Lung (tissue), 17 donors: ENCODE measurements at places on chromosomes 1 and 21. TPM values are rescaled to one million over a fixed set of nuclear protein-coding genes. Genes with fewer than 3 reads are reported as not detected.

FMO5 gene
- polyA plus RNA-seq, result 20.0 TPM

CHI3L1 gene
- 169 TPM for polyA plus RNA-seq

DNA sequence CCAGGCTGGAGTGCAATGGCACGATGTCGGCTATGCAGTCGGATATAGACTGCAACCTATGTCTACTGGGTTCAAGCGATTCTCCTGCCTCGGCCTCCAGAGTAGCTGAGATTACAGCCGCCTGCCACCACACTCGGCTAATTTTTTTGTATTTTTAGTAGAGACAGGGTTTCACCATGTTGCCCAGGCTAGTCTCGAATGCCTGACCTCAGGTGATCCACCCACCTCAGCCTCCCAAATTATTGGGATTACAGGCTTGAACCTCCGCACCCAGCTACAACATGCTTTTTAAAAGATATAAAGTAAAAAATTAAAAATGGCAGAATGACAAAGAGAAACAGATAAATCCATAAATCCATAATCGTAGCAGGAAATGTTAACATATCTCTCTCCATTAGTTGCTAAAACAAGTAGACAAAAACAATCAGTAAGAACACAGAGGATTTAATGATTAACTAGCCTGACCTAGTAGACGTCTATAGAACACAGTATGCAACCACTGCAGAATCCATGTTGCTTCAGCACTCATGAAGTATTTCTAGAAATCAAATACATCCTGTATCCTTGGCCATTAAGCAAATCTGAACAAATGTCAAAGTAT, 59.9 kb upstream of the SPOCD1 start:
- DNase-seq, result no peak

DNA sequence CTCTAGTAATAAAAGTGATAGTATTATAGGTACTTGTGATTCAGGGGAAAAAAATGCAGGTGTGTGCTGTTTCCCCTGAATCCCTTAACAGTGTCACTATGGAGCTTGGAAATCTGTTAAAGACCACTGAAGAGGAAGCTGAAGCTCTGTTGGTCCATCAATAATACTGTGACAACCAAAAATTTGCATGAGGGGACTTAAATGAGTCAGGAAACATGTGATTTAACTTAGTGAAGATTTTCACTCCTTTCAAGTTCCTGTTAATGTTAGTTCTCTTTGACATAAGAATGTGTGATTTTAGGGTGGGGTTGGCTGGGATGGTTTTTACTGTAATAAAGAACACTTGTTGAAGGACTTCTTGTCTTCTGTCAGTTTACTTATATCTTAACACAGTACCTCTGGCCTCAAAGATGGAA, 32.0 kb downstream of the VANGL2 start:
- no peak for DNase-seq

DNA sequence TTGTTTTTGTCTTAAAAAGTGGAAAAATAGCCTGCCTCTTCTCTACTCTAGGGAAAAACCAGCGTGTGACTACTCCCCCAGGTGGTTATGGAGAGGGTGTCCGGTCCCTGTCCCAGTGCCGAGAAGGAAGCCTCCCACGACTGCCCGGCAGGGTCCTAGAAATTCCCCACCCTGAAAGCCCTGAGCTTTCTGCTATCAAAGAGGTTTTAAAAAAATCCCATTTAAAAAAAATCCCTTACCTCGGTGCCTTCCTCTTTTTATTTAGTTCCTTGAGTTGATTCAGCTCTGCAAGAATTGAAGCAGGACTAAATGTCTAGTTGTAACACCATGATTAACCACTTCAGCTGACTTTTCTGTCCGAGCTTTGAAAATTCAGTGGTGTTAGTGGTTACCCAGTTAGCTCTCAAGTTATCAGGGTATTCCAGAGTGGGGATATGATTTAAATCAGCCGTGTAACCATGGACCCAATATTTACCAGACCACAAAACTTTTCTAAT, 35.0 kb upstream of the TDRD10 start:
- DNase-seq, result no peak

GRCh38 chr1:167627615-167627864, 2.5 kb upstream of the RCSD1 start:
- DNase-seq, result no peak

FAM167B gene
- polyA plus RNA-seq, result 30.5 TPM

DNA sequence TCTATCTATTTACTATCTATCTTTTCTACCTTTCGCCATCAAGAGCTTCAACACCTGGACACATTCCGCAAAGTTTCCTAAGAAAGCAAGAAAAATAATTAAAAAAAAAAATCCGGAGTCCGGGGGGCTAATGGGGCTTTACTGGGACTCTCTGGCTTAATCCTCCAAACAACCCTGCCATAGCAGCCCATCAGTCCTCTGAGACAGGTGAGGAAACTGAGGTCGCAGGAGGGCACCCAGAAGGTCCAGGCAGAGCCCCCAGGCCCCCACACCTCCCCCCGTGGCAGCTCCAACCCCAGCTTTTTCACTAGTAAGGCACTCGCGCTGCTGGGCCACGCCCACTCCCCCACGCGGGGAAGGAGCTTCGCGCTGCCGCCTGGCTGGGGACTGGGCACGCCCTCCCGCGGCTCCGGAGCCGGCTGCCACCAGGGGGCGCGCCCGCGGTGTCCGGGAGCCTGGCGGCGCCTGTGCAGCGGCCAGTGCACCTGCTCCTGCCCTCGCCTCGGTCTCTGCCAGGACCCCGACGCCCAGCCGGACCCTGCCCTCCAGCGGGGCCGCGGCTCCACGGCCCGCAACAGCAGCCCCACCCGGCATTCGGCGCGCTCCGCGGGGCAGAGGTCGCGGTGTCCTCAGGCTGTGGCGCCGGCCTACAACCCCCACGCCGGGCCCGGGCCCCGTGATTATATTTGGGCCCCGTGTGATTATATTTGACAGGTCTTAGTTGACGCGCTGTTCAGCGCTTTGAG, 54.1 kb upstream of the SAMD11 start:
- DNase-seq, result peak; percentile 75

IFI6 gene
- polyA plus RNA-seq, result 110 TPM

SELL gene
- 3.6 TPM for polyA plus RNA-seq

- no peak for DNase-seq
These were observed 48.0 kb downstream of the MAN1C1 start for GRCh38 chr1:25664357-25665199.

GRCh38 chr1:7378346-7379130, 392.6 kb upstream of the VAMP3 start:
- DNase-seq, result no peak

- DNase-seq, result no peak
These were observed 30.8 kb downstream of the DDR2 start for GRCh38 chr1:162663086-162663485.

CFHR5 gene
- polyA plus RNA-seq, result not detected

- DNase-seq, result no peak
These were observed 48.8 kb downstream of the ATP5PO start for GRCh38 chr21:33866826-33867225.

GRCh38 chr21:20883408-20883800, 114.8 kb upstream of the NCAM2 start:
- DNase-seq, result no peak

GRCh38 chr1:10727751-10728232, 68.7 kb downstream of the CASZ1 start:
- no peak for DNase-seq

- peak; percentile 97 for DNase-seq
These were observed 68.5 kb downstream of the DYRK1A start for GRCh38 chr21:37435120-37435519.

- no peak for DNase-seq
These were observed 233.9 kb downstream of the DENND1B start for GRCh38 chr1:197541411-197541810.

- peak; percentile 37 for DNase-seq
These were observed 122.2 kb upstream of the VAMP3 start for GRCh38 chr1:7648761-7649384.

HORMAD1 gene
- polyA plus RNA-seq, result 0.17 TPM

DNA sequence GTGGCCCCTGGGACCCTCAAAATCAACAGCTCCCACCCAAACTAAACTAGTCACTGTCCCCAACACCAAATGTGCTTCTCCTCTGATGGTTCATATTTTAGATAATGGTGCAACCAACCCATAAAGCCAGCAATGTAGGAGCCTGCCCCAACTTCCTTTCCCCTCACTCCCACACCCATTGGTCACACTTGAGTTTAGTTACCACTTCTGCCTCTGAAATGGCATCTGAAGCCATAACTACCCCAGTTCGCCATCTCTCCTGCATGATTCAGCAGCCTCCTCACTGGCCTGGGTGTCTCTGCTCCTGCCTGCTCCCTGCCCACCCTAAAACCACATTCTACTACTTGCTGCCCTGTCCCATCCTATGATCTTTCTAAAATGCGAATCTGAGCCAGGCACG, 3.4 kb upstream of the CDCP2 start:
- no peak for DNase-seq

- DNase-seq, result no peak
These were observed 6.5 kb downstream of the LRP8 start for GRCh38 chr1:53321366-53321765.

DNA sequence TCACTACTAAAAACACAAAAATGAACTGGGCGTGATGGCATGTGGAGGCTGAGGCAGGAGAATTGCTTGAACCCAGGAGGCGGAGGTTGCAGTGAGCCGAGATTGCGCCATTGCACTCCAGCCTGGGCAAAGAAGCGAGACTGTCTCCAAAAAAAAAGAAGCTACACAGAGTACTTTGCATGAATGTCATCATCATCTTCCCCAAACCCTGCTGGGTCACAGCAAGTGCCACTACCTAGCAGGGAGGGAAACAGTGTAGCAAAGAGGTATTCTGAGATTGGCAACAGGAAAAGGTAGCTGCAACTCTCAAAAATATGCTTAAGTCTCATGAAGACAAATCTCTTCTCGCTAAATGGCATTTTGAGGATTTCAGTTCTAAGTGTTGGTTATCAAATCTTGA, 12.8 kb downstream of the NDC1 start:
- no peak for DNase-seq

GRCh38 chr1:248047008-248047407, 372 bp downstream of the OR2L3 start:
- DNase-seq, result no peak

DNA sequence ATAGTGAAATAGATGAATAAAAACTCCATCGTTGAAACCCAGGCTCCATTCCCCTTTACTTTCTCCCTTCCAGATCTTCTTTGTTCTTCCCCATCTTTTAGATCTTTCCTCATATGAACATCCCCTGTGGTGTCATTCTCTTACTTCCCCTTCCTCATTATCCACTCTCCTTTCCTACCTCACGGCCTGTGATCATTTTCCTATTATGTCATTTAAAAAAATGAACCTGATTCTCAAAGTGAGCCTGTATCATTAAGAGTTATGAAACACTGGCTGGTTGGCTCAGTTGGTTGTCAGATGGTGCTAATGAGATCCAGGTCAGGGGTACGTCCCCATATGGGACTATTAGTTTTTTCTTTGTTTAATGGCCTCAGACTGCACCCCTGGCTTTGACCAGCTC, 38.3 kb downstream of the TCEANC2 start:
- no peak for DNase-seq

- DNase-seq, result no peak
These were observed 58.4 kb downstream of the SYF2 start for GRCh38 chr1:25173809-25174340.

MYOG gene
- not detected for polyA plus RNA-seq

DNA sequence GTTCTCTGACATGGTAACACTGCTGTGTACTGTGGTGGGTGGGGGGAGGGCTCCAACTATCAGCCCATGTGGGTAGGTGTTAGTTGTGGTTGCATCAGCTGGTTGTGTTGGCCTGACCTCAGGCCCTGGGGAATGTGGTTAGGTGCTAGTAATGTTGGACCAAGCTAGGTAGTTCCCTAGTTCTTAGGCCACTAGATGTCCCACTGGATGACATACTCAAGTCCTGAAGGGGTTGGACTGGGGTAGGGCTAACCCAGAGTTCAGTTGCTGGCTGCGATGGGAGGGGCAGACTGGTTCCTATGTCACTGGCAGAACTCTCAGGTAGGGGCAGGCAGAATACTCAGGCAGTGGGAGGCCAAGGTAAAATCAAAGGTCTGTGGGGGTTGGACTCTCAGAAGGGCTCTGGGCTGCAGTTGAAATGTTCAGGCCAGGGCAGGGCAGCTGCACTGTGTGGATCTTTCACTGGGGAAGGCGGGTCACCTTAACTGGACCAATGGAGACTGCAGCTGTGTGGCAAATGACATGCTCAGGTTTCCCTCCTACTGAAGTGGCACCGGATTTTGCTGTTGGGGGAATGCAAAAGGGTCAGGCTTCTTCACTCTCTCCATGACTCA, 870.7 kb downstream of the LRRIQ3 start:
- no peak for DNase-seq

- no peak for DNase-seq
These were observed 132.5 kb upstream of the DPT start for GRCh38 chr1:168861421-168862004.

GRCh38 chr1:156931974-156932710, 11.7 kb downstream of the LRRC71 start:
- DNase-seq, result no peak

OR2AK2 gene
- not detected for polyA plus RNA-seq

PRMT6 gene
- 10.9 TPM for polyA plus RNA-seq

- DNase-seq, result peak; percentile 74
These were observed 41.9 kb upstream of the EPS8L3 start for GRCh38 chr1:109805486-109806165.

- no peak for DNase-seq
These were observed 48.8 kb upstream of the PRKACB start for GRCh38 chr1:84095308-84095707.

GRCh38 chr1:66778266-66778665, 22.8 kb downstream of the INSL5 start:
- no peak for DNase-seq

DNA sequence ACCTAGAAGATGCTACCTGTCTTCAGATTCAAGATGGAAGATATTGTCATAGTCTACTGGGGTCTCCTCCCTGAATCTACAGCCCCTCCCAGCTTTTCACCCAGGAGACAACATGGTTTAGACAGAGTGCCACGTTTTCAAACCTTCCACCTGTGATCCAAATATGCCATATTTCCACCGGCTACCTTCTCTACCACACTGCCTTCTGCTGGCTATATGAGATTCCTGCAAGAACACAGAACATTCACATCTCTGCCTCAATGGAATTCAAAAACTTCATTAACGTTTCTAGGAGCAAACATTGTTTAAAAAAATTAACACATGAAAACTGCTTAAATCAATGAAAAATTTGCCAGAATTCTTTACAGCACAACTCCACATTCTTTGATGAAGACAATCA, 12.9 kb upstream of the LELP1 start:
- no peak for DNase-seq

DNA sequence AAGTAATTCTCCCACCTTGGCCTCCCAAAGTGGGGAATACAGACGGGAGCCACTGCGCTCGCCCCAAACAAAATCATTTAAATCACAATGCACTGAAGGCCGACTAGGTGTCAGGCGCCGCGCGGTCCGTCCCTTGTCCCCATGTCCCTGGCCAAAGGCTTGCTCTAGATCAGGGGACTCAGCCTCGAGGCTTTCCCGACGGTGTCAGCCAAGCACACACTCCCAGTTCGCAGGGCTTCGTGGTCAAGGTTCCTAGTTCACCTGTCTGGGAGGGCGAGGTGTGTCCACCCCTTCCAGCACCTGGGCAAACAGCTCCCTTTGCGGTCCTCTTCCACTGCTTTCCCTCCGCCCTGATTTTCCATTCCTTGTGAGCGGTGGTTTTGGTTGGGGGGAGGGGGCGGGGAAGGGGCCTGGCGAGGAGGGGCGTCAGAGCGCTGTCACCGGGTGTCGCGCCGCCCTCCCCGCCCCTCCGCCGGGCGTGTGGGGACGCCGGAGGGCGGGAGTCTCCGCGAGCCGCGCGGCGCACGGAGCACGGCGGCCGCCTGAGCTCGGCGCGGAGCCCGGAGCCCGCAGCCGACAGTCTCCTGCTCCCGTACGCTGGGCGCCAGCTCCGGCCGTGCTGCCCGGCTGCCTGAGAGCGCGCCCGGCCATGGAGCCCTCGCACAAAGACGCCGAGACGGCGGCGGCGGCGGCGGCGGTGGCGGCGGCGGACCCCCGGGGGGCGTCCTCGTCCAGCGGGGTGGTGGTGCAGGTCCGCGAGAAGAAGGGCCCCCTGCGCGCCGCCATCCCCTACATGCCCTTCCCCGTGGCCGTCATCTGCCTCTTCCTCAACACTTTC, at the start of gene STUM:
Gene STUM, plus strand, starts transcription at position 509 of the 838 bp plus-strand sequence. Its CDS starts 141 bp downstream, at position 650.
- peak; percentile 56 for DNase-seq
